ENCODE measurements at places on chromosomes 12 and 14.

GRCh38 chr12:52529417-52529816 lies 9.2 kb upstream of the KRT5 start:
- no peak for DNase-seq

DNA sequence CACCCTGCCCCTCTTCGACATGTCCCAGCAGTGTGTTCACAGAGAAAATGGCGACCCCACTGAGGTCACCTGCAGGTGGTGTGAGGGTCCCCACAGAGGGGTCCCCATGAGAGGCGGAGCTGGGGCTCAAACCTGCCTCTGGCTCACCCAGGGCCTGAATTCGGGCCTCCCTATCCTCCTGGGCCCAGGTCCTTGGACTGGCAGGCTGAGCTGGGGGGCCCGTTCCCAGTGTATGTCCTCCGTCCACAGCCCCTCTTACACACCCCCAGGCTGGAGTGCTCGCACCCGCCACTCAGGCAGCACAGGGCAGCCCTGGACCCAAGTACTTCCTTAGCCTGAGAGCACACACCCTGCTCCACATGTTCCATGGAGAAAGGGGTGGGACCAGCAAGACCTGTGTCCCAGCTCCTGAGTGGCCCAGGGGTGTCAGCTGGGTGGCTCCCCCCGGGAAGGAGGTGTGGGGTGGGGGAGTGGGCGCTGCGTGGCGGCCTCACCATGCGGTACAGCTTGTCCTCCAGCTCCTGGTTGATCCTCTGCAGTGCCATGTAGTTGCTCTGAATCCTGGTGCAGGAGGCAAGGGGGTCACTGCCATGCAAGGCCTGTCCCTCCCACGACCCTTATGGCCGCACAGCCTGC lies 42.6 kb downstream of the BEGAIN start:
- DNase-seq, result no peak

GRCh38 chr14:89384023-89384422 lies 33.0 kb downstream of the FOXN3 start:
- DNase-seq, result no peak

DNA sequence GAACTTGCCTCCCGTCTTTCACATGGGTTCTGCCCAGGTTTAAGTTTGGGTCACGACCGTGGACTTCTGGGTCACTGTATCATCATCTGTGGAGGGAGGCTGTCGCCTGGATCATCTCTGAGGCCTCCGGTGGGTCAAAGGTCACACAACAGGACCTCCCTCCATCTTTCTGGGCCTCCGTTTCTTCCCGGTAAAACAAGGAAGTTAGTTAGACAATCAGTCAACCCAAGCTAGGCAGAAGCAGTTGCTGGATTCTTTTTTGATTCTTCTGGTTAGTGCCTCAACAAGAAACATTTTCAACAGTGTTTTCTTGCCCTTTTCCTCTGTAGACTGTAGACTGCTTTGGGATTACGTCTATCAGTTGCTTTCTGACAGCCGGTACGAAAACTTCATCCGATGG lies 186.6 kb upstream of the BCL2L14 start:
- no peak for DNase-seq

DNA sequence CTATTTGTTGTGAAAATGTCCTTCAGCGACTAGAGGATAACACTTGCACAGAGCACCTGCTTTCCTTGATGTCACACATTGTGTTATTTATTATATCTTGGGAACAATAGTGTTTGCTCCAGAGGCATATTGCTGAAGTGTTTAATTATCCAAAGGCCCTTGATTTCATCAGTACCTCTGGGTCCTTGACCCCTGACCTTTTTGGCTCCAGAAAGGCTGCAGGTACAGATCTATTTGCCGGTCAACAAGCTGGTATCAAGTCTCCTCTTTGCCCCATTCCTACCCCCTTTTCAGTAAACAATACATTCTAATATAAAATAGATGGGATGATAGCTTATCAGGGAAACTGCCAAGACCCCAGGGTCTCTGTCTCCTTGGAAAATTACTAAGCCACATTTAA lies 206.8 kb downstream of the DACT1 start:
- no peak for DNase-seq

- no peak for DNase-seq
Observed at GRCh38 chr14:52033101-52033642, 35.7 kb downstream of the NID2 start.

DNA sequence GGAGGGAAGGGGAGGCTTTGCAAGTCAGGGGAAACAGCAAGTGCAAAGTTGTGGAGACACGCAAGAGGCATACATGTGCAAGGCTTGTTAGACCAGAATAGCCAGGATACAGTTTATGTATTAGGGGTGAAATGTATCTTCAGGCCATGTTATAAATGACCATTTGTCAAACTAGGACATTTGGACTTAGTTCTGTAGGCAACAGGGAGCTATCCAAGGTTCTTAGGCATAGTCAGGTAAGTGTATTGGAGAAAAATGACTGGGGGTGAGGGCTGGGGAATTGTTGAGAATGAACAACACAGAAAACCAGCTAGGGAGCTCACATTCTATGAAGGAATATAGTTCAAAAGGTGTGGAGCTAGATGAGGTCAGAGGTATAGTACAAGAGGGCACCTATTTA lies 42.5 kb downstream of the TPH2 start:
- DNase-seq, result no peak

GRCh38 chr12:92369636-92370035 lies 224.0 kb upstream of the BTG1 start:
- no peak for DNase-seq

GRCh38 chr12:3421191-3421978 lies 69.6 kb upstream of the PRMT8 start:
- no peak for DNase-seq

DNA sequence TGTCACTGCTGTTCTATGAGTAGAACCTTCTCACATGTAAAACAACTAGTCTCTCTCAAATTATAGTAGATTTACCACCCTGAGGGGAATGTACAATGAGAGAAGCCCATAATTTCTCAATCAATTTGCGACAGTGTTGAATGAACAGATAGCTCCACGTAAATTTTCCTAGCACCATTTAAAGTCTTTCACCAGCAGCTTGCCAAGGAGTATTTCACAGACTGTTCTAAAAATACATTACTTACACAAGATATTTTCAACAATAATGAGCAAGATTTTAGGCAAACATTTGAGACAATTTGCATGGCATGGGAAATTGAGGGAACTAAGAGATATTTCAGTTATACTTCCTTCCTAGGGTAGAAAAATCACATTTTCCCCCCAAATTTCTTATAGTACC lies 151.6 kb downstream of the KICS2 start:
- DNase-seq, result no peak

- no peak for DNase-seq
Observed at GRCh38 chr12:104582739-104583138, 126.0 kb downstream of the CHST11 start.

- DNase-seq, result no peak
Observed at GRCh38 chr12:69672195-69672594, 26.9 kb downstream of the BEST3 start.

DNA sequence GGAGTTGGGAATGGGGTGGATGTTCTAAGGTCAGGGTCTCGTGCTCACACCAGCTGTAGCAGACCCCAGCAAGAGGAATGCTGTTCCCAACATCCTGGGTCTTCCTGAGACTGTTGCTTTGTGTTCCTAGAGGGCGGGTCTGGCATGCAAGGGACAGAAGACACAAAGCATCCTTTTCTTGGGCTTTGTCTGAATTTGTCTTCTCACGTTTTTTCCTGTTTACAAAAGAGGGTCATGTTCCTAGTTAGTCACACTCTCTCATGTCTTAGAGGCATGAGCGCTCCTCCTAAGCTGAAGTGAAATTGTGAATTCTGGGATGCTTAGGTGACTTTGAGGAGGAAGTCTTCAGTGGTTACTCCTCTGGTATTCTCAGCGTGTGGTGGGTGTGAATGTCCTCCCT lies 9.6 kb upstream of the TAMALIN start:
- DNase-seq, result no peak

GRCh38 chr12:52217223-52217622 lies 15.8 kb upstream of the KRT7 start:
- no peak for DNase-seq

GRCh38 chr14:35855876-35856481 lies 29.8 kb downstream of the BRMS1L start:
- DNase-seq, result no peak

DNA sequence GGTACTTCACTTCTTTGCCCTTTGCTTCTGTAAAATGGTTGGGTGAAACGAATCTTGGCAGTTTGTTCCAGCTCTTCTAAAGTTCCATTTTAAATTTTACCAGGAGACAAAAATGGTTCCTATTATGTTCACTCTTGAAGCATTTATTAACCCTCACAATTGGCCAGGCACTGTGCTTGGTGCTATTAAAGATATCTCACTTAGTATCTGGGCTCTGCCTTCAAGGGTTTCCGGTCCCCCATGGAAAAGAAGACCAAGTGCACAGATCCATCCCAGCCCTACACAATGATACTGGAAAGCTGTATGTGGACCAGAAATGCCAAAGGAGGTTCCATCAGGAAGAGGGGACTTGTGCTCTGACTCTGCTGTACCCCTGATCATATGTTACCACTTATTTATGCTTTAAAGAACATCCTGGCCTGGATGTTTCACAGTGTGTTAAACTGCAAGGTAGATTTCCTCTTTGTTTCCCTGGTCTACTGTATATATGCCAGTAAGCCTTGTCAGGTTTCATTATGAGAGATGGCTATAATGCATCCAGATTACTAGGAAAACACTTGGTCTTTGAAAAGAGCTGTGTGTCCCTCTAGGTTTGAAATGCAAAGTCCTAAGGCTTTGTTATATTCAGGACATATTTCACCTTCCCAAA lies 154.8 kb downstream of the PRKCH start:
- no peak for DNase-seq

DNA sequence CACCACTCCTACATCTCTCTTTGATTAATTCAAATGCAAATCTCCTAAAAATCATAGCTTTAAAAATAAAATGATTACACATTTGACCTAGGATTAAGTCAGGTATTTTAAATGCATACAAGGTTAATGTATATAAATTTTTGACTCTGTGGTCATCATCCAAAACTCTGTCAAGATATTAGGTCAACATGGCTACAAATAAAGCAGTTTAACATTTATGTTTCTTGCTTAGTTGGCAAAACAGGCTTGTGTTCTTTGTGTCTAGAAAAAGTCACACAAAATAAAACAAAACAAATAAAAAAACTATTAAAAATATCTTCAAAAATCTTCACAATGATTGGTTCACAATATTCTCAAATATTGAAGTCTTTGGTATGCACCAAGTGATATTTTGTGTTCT lies 473.2 kb downstream of the LRFN5 start:
- DNase-seq, result no peak

- no peak for DNase-seq
Observed at GRCh38 chr12:74259199-74259598, 278.4 kb upstream of the ATXN7L3B start.

- DNase-seq, result no peak
Observed at GRCh38 chr12:30746190-30746589, 8.6 kb downstream of the CAPRIN2 start.

- no peak for DNase-seq
Observed at GRCh38 chr12:67152451-67152850, 116.7 kb upstream of the CAND1 start.

- DNase-seq, result no peak
Observed at GRCh38 chr12:103313894-103314293, 181.9 kb downstream of the C12orf42 start.

GRCh38 chr12:65133879-65134278 lies 12.8 kb upstream of the WIF1 start:
- DNase-seq, result no peak

DNA sequence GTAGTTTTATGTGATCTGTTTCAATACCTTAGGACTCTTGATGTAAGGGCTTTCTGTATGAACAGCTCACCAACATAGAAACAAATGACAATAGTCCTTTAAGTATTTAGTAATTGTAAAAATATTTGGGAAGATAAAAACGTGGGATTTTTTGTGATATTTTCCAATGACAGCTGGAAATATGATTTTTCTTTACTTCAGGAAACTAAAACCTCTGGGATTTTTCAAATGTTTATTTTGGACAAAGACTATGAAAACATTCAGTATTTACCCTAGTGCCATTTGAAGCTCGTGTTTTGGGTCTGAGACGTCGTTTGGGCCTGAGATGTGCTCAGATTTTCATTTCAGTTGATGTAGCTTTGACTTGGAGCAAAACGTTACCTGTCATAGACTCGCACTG lies 240.0 kb downstream of the BMP4 start:
- no peak for DNase-seq

DNA sequence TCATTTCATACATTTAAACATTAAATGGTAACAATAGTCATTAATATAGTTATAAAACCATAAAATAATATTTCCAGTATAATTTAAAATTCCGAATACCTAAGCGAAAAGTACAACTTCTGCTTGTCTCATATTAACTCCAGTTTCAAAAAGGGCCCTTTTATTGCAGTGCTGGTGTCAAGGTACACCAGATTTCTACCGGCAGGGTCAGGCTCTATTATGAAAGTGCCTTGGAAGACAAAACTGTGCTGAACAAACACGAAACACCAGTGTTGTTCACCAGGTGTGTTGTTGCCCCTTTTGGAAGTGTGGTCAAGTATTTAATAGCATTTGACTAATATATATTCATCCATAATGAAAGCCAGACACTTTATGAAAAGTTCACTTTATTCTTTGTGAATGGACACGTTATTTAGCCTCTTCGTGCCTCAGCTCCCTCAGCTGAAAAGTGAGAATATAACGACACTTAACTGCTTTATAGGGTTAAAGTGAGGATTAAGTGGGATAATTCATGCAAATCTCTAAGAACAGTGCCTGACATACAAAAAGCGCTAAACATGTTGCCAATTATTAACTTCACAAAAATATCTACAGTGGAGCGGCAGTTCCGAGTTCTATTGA lies 20.3 kb upstream of the GNS start:
- DNase-seq, result no peak

GRCh38 chr12:105322070-105322469 lies 8.4 kb upstream of the C12orf75 start:
- DNase-seq, result no peak

DNA sequence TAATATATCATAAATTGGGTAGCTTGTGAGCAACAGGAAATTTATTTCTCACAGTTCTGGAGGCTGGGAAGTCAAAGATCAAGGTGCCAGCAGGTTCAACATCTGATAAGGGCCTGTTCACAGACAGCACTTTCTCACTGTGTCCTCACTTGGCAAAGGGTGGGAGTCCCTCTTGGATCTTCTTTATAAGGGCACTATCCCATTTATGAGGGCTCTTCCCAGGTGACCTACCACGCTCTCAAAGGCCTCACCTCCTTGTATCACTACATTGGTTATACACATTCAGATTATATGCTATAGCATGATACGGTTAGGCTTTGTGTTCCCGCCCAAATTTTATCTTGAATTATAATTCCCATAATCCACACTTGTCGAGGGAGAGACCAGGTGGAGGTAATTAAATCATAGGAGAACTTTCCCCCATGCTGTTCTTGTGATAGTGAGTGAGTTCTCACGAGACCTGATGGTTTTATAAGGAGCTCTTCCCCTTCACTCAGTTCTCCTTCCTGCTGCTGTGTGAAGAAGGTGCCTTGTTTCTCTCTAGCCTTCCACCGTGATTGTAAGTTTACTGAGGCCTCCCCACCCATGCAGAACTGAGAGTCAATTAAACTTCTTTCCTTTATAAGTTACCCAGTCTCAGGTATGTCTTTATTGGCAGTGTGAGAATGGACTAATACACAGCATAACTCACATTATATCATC lies 19.2 kb upstream of the LRIG3 start:
- DNase-seq, result no peak
